ENCODE measurements at places on chromosomes 5 and 9. TPM values are rescaled to one million over a fixed set of nuclear protein-coding genes. Genes with fewer than 3 reads are reported as not detected.

The PCDHB13 gene
- total RNA-seq: not detected

The HAVCR2 gene
- 70.0 TPM for total RNA-seq

- no peak for DNase-seq
These were observed 40.2 kb downstream of the RXRA start for GRCh38 chr9:134366223-134367031.

DNA sequence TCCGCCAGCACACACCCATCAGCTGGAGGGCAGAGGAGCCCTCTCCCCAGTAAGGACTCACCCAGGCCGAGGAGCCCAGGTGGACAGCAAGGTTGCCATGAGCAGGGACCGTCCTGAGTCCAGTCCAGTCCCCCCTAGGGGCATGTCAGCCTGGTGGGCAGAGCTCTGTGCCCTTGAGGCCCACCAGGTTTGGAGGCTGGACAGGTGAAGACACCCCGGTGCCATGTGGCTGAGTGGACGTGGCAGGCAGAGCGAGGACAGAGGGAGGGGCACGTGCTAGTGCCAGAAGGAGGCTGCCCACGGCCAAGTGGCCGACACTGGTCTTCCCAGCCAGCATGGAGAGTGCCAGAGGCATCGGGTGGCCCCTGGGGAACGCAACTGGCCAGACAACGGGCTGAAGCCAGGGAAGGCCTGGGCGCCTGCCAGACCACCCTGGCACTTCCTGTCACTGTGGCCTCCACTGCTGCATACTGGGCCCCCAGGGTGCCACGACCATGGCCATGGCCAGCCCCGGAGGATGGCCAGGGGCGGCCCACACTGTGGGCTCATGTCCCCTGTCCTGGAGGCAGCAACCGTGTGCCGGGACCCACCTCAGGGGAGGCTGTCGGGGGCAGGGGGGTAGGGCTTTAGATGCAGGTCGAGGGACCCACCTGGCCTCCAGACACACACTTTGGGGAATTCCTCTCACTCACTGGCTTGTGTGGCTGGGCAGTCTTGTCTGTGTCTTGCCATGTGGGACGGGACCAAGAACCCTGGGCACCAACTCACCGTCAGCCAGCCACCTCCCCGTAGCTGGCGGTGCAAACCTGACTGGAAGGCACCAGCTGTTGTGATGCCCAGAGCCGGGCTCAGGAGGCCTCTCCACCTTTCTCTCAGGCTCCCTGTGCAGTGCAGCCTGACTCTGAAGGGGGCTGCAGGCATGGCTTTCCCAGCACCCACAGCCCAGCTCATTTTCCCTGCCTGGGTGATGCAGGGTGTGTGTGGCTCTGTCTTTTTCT is 42.3 kb upstream of the LPCAT1 start:
- no peak for DNase-seq

DNA sequence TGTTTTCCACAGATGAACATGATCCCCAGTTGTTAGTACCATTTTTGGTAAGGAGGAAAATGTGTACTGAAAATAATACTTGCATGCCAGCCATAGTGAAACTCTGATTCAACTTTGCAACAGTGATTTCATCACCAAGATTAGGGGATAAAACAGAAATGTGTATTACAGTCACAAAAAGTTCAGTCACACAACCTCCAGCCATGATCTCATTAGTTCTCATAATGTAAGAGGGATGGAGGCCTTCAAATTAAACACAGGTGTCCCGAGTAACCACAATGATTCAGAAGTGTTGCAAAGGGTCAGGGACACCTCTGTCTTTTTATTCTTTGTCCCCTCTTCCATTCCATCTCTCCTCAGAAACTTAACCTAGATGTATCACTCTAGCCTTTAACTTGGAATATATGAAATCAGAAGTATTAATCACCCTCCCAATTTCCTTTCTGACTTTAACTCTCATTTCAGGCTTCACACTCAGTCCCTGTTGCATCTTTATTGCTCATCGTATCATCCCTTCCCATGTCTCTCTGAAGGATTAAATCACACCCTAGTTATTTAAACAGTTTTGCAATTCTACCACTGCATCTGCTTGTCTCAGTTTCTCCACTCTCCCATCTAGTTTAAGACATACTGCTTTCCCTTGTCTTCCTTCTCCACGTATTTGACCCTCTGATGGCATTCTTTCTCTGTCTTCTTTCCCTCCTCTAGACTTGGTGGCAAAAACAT is 291.2 kb downstream of the ADAMTS6 start:
- no peak for DNase-seq
